Upper lobe of left lung (tissue), 6 donors: ENCODE measurements at places on chromosomes 3 and 15. TPM values are rescaled to one million over a fixed set of nuclear protein-coding genes. Genes with fewer than 3 reads are reported as not detected.

Gene PLAAT1
- total RNA-seq, result not detected

Gene FBXO40
- not detected for total RNA-seq

Gene PPP1R2
- total RNA-seq, result 103 TPM

DNA sequence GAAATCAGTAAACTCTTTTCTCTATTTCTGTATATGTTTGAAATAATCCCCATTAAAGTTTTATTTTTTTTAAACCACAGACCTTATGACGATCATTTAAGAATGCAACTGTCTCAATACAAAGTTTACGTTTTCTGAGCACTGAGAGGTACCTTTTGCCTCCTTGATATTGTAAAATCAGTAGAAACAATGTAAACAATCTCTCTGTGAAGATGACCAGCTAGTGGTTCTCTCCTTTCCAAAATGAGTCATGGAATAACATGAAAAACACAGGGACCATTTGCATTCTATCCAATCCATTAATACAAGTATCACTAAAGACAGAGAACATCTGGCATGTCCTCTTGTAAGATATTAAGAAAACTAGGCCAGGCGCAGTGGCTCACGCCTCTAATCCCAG lies 48.8 kb downstream of the RAD18 start:
- H3K27ac ChIP-seq, result no peak overlapping the region
- no peaks in the 10 kb centered on the region for H3K27me3 ChIP-seq
- H3K36me3 ChIP-seq, result no peaks in the 10 kb centered on the region
- no peak overlapping the region for H3K4me3 ChIP-seq

GRCh38 chr15:81229586-81229985 lies 32.9 kb downstream of the IL16 start:
- no peak overlapping the region for H3K4me3 ChIP-seq
- DNase-seq, result no peak
- no peak overlapping the region for H3K27ac ChIP-seq
- no peaks in the 10 kb centered on the region for H3K4me1 ChIP-seq
- no peaks in the 10 kb centered on the region for H3K36me3 ChIP-seq

- DNase-seq, result no peak
- no peaks in the 10 kb centered on the region for H3K27me3 ChIP-seq
- peaks cover 14% of the 10 kb centered on the region for H3K36me3 ChIP-seq
- H3K4me1 ChIP-seq, result no peaks in the 10 kb centered on the region
- no peak overlapping the region for H3K4me3 ChIP-seq
Observed at GRCh38 chr3:16350597-16351318, 85.7 kb downstream of the OXNAD1 start.

DNA sequence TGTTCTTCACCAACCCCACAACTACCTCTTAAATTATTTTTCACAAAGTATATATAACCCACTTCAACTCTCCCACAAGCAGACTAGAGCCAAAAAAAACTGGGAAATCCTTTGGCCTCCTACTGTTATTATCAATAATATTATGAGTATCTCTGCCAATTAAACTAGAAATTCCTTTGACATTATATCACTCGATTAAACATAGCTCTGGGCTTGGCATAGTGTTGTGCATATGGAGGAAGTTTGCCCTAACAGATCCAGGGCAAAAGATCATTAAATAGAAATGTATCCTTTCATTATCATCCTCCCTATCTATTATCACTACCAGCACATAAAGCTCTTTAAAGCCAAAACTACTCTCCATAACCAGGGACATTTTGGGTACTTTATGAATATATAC lies 74.9 kb downstream of the OSBPL10 start:
- H3K27ac ChIP-seq, result no peak overlapping the region
- no peaks in the 10 kb centered on the region for H3K27me3 ChIP-seq
- H3K36me3 ChIP-seq, result no peaks in the 10 kb centered on the region
- no peak for DNase-seq
- H3K4me3 ChIP-seq, result no peak overlapping the region

DNA sequence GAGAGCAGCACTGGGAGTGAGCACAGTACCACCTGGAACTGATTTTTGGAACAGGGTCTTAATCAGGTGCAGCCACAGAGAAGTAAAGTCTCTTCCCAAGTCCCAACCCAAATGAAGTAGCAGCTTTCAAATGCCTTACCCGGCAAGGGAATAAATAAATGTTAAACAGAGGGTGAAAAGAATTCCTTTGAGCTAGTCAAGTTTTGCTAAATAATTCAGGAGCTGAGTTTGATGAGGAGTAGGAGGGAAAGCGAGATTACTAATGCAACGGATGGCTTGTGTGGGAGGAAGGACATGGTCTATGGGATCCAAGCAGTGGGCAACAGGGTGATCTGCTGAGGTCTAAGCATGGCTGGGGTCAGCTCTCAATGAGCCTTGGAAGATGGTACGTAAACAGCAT lies 204.5 kb upstream of the ST8SIA2 start:
- H3K27ac ChIP-seq, result no peak overlapping the region
- no peak overlapping the region for H3K4me3 ChIP-seq
- H3K36me3 ChIP-seq, result no peaks in the 10 kb centered on the region
- no peaks in the 10 kb centered on the region for H3K27me3 ChIP-seq

GRCh38 chr3:197432384-197433127 lies 123.2 kb downstream of the BDH1 start:
- no peak for DNase-seq
- H3K4me1 ChIP-seq, result no peaks in the 10 kb centered on the region
- H3K27me3 ChIP-seq, result no peaks in the 10 kb centered on the region
- no peaks in the 10 kb centered on the region for H3K36me3 ChIP-seq

- H3K4me3 ChIP-seq, result no peak overlapping the region
- H3K4me1 ChIP-seq, result no peaks in the 10 kb centered on the region
- no peaks in the 10 kb centered on the region for H3K36me3 ChIP-seq
- H3K27me3 ChIP-seq, result no peaks in the 10 kb centered on the region
- no peak overlapping the region for H3K27ac ChIP-seq
- no peak for DNase-seq
Observed at GRCh38 chr15:64209680-64210334, 47.0 kb upstream of the PPIB start.
